Activated CD4-positive, alpha-beta T cell treated with anti-CD3 and anti-CD28 coated beads, Interleukin-2, amount 10 ng/mL, durations not matched to agents 24 days and 14 days (primary cell): ENCODE measurements at places on chromosomes 1 and 21. TPM values are rescaled to one million over a fixed set of nuclear protein-coding genes. Genes with fewer than 3 reads are reported as not detected.

The AADACL3 gene
- not detected in 2 replicates for total RNA-seq

The FLG2 gene
- not detected in 2 replicates for total RNA-seq

- no peak overlapping the region for H3K4me3 ChIP-seq
- no peaks in the 10 kb centered on the region for H3K36me3 ChIP-seq
- no peak for DNase-seq
- H3K27me3 ChIP-seq = no peaks in the 10 kb centered on the region
- peaks cover 2% of the 10 kb centered on the region for H3K4me1 ChIP-seq
Observed at GRCh38 chr1:86953167-86953566, 38.7 kb downstream of the HS2ST1 start.

GRCh38 chr21:16865632-16866031 lies 647.2 kb upstream of the CXADR start:
- no peak overlapping the region for H3K27ac ChIP-seq
- no peak for DNase-seq
- no peaks in the 10 kb centered on the region for H3K36me3 ChIP-seq
- no peak overlapping the region for H3K4me3 ChIP-seq
- no peaks in the 10 kb centered on the region for H3K27me3 ChIP-seq

DNA sequence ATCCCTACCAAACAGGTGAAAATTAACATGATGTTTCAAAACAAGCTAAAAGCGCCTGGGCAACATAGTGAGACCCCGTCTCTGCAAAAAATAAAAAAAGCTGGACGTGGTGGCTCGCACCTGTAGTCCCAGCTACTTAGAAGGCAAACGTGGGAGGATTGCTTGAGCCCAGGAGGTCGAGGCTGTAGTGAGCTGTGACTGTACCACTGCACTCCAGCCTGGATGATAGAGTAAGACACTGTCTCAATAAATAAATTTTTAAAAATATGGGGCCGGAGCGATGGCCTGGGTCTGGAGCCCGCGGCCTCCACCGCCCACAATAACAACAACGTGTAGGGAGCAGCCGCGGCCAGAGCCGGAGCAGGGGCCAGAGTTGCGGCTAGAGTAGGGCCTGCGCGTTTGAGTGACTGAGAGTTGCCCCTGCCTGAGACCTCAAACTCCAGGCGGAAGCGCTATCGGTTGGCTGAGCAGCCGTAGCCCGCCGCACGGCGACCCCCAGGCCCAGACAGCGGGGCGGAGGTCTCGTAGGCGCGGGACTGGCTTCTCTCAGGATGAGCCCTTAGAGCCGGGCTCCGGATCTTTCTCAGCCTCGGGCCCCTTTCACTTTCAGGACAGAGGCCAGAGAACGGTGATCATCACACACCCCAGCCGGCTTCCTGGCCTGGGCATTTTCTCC lies 41.4 kb downstream of the ZMYM1 start:
- H3K36me3 ChIP-seq = peaks cover 2% of the 10 kb centered on the region
- peak; percentile 59 for DNase-seq
- no peak overlapping the region for H3K27ac ChIP-seq
- no peaks in the 10 kb centered on the region for H3K4me1 ChIP-seq
- peak overlapping the region; percentile 23 for H3K4me3 ChIP-seq
